ENCODE measurements at places on chromosomes 16 and 17.

- no peak for DNase-seq
Observed at GRCh38 chr17:33125552-33125950, 133.9 kb downstream of the SPACA3 start.

GRCh38 chr16:4852221-4852872, 5.1 kb downstream of the UBN1 start:
- DNase-seq, result no peak

DNA sequence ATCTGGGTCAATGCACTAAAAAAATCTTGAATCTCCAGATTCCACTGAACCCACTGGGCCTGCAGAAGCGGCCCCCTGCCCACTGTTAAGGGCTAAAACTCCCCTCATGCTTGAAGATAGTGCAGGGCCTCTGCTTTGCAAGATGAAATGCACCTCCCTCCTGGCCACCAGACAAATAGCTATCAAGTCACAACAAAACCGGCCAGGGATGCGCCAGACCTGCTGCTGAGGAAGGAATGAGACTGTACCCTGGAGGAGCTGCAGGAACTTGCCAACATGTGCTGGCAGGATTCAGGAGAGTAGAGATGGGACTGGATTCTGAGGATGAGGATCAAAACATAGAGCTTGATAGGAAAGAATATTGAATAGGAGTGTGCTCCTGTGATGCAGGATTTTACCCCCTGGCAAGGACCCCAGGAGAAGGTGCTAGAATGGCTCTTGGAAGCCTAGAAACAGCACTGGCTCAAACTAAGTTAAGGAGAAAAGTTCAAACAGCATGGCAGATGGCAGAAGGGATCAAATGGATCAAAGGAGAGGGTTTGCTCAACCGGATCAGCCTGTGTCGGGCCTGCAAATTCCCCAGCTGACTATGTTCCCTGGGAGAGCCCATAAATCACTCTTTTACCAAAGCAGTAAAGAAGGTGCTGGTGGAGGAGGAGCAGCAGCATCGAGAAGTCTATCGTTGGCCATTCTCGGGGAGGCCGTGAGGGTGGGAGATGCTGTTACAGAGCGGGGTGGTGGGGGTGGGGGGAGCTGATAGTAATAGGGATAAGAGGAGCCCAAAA, 27.2 kb upstream of the XYLT2 start:
- DNase-seq, result no peak

GRCh38 chr16:78584213-78584860, 484.9 kb downstream of the WWOX start:
- DNase-seq, result no peak

- DNase-seq, result no peak
Observed at GRCh38 chr17:44112284-44113280, 10.9 kb downstream of the HDAC5 start.

- DNase-seq, result no peak
Observed at GRCh38 chr17:47315451-47316266, 8.1 kb upstream of the EFCAB13 start.

- no peak for DNase-seq
Observed at GRCh38 chr17:12406623-12407215, 259.0 kb upstream of the MYOCD start.

GRCh38 chr17:57338257-57338914, 82.1 kb downstream of the MSI2 start:
- no peak for DNase-seq

DNA sequence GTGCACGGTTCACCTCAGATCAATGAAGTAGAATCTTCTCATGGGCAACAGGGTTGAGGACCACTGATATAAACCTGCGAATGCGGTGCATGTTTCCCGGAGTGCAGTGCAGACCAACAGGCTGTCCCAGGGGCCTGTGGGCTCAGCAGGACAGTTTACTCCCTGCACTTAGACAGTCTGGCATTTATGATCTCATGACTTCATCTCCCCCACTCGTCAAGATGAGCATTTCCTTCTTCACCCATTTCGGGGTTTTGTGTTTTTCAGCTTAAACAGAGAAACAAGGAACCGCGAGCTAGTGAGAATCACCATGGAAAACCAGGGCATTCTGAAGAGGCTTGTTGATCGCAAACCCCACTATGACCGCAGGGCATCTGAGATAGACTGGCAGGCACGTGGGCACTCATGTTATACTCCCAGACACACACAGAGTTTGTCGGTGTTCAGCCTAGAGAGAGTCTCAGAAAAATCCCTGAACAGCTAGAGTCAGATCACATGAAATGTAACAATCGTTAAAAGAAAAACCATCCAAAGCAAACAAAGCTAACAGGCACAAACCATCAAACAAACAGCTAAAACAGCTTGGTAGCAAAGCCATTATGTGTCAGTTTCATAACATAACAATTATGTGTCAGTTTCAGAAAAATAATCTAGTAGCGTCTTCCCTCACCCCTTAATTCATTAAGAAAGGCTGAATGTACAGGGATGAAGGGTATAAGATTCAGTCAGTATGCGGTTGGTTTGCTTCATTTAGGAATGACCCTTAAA, 2.9 kb downstream of the CFAP97D1 start:
- DNase-seq, result no peak

GRCh38 chr17:50482516-50482915, 3.9 kb downstream of the RSAD1 start:
- DNase-seq, result peak; percentile 26

DNA sequence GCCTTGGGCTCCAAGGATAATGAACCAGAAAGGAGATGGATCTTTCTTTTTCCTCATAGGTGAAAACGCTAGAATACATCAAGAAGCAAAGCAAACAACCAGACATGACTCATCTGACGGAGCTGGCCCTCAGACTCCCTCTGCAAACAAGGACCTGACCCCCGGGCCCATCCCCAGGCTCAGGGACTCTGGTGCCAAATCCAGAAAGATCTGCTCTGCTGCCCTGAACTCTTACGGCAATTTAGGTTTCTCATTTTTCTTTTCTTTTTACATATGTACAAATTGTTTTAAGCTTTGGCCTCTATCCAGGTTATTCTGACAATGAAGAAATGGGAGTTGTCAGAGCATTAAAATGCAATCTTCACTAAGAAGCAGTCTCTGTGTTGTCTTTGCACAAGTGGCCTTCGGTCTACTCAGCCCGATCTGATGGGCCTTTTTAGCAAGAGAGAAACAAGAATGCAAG, 17.7 kb downstream of the KNOP1 start:
- no peak for DNase-seq

DNA sequence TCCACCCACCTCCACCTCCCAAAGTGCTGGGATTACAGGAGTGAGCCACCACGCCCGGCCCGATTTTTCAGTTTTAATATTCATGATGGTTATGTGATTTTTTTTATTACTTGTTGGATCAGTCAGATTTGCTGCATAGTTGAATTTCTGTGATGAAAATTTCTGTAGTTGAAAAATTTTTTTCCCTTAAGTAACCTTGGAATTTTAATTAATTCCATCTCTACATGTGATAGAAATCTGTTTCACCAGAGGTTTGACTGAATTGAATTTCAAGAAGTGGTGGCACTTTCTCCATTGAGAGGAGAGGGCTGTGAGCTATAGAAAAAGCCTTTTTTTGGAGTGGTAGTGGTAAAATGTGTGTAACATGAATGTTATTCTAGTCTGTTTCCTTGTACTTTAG, 24.7 kb downstream of the WIPF2 start:
- no peak for DNase-seq

- no peak for DNase-seq
Observed at GRCh38 chr17:58755269-58755576, 431 bp upstream of the PPM1E start.

- no peak for DNase-seq
Observed at GRCh38 chr17:39671651-39672521, 3.6 kb downstream of the PNMT start.

- no peak for DNase-seq
Observed at GRCh38 chr16:22031483-22032083, 23.7 kb downstream of the MOSMO start.
